ENCODE measurements at places on chromosomes 16 and 17. TPM values are rescaled to one million over a fixed set of nuclear protein-coding genes. Genes with fewer than 3 reads are reported as not detected.
A peak's percentile ranks its signal among the peaks of the same experiment; 100 is the strongest.

The STX1B gene
- 8.7 TPM for total RNA-seq

The RSAD1 gene
- 35.7 TPM for total RNA-seq

The SOX9 gene
- 240 TPM for total RNA-seq

The KCNH6 gene
- total RNA-seq, result 0.99 TPM

DNA sequence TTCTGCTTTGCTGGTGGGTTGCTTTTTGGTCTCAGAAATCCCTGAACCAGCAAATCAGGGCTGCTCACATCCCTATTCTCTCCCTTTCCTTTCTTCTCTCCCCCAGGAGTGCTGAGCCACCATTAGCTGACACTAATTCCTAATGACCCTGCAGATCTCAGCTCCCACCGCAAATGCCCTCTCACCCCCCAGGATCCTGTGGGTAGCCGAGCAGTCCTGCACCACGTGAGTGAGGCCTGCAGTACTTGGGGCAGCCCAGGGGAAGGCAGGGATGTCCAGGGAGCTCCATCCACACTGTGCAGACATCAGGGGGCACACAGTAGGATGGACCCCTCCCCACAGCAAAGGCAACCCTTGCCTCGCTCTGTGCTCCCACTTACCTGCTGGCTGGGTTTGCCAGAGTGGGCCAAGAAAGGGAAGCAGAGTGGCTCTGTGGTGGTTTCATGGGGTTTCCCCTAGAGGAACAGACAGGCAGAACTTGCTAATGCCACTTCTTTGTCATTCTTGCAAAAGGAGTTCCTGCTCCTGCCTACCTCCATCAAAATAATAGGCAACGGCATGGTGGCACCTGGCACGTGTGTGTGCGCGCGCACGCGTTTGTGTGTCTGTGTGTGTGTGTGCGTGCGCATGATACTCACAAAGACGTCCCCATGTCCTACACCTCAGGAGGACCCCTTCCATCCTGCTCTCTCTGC, 135.6 kb downstream of the GAS7 start:
- H3K4me1 ChIP-seq, result no peaks in the 10 kb centered on the region
- no peak overlapping the region for H3K27ac ChIP-seq
- no peaks in the 10 kb centered on the region for H3K27me3 ChIP-seq
- no peak overlapping the region for H3K4me3 ChIP-seq
- no peak for DNase-seq

GRCh38 chr16:89828199-89828869, at the start of gene SPIRE2:
TSS of gene SPIRE2 (plus strand) at chr16:89828475. CDS start at chr16:89828551, 76 bp downstream.
- H3K36me3 ChIP-seq, result no peaks in the 10 kb centered on the region
- H3K4me1 ChIP-seq, result peaks cover 11% of the 10 kb centered on the region
- peak within 1 kb of the TSS; percentile 63 for H3K27ac ChIP-seq
- H3K27me3 ChIP-seq, result no peaks in the 10 kb centered on the region

DNA sequence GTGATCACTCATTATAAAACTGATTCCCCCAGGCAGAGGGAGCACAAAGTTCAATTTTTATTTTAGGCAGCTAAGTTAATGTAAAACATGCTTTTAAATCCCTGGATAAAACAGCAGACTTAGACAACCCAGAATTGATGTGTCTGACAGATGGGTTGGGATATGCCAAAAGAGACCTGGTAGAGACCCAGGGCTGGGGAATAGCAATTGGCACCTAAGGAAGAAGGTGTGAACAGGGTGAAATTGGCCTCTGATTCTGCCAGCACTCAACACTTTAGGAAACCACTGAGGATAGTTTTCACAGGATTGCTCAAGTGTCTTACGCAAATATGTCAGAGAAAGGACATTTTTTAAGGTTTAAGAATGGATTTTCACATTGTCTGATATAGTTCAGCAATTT, 938.2 kb upstream of the CDH8 start:
- H3K4me1 ChIP-seq, result no peaks in the 10 kb centered on the region
- no peak overlapping the region for H3K27ac ChIP-seq
- no peaks in the 10 kb centered on the region for H3K27me3 ChIP-seq
- no peak overlapping the region for H3K4me3 ChIP-seq
- DNase-seq, result no peak
- H3K36me3 ChIP-seq, result no peaks in the 10 kb centered on the region

DNA sequence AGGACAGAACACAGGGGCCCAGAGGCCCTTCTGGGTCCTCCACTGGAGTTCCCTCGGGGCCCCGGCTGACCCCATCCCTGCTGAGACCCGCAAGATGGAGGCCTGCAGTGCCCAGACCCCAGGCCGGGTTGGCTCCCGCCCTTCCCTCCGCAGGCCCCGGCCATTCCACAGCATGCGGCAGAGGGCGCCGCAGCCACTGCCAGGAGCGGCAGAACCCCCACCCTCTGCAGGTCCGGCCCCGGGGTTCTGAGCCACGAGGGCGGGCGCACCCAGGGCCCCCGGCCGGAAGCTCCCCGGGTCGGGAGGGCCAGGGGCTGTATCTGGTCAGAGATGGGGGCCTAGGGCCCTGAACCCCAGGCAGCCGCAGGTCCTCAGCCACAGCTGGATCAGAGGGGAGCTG, 2.4 kb upstream of the PERCC1 start:
- no peaks in the 10 kb centered on the region for H3K27me3 ChIP-seq
- H3K4me1 ChIP-seq, result peaks cover 12% of the 10 kb centered on the region
- no peaks in the 10 kb centered on the region for H3K36me3 ChIP-seq
- H3K4me3 ChIP-seq, result no peak overlapping the region
- H3K27ac ChIP-seq, result no peak overlapping the region
- DNase-seq, result no peak

- no peaks in the 10 kb centered on the region for H3K36me3 ChIP-seq
- H3K27ac ChIP-seq, result no peak overlapping the region
- no peaks in the 10 kb centered on the region for H3K27me3 ChIP-seq
- DNase-seq, result no peak
- H3K4me1 ChIP-seq, result no peaks in the 10 kb centered on the region
Observed at GRCh38 chr16:71852561-71852960, 6.8 kb downstream of the ATXN1L start.

DNA sequence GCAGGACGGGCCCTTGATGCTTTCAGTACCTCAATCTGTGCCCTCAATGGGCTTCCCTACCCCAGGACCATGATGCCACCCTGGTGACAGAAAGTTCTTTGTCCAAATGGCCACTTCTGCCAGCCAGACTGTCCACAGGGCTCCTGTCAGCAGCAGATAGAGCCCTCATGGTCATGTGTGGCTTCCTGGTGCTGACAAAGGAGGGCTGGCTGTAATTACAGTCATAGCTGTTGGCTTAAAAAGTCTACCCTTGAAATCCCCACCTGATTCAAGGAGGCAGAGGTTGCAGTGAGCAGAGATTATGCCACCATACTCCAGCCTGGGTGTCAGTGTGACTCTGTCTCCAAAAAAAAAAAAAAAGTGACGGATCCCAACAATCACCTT, 3.3 kb downstream of the TRPV2 start:
- H3K4me1 ChIP-seq, result peaks cover 5% of the 10 kb centered on the region
- H3K36me3 ChIP-seq, result no peaks in the 10 kb centered on the region
- H3K4me3 ChIP-seq, result no peak overlapping the region
- no peaks in the 10 kb centered on the region for H3K27me3 ChIP-seq

DNA sequence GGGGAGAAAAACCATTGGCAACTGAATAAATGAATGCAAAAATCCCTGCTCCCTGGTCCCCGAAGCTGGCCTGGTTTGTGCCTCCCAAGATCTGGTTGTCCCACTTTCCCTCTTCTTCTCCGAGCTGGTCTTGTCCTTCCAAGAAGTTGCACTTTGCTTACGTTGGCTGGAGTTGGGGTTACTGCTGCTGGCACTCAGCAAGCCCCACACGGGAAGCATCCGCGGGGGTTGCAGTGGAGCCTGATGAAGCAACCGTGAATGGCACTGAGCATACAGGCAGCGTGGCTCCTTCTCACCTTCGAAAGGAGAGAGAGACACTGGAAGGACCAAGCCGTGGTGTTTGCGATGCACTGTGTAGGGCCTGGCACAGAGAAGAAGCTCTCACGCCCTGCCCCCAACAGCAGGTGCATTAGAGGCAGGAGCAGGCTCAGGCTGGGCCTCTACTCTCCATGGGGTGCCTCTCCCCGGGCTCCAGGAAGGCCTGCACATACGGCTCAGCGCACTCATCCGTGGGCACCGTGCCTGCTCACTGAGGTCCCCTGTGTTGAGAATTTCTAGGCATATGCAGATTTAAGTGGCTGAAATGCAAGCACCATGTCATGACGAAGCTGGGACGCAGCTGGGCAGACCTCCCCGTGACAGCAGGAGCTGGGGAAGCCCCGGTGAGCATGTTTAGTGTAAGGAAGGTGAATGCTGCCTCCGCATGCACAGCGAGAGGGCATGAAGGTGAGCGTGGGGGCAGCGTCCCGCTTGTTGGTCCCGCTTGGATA, 12.1 kb downstream of the CA5A start:
- DNase-seq, result no peak
- no peak overlapping the region for H3K27ac ChIP-seq
- H3K36me3 ChIP-seq, result no peaks in the 10 kb centered on the region
- H3K27me3 ChIP-seq, result no peaks in the 10 kb centered on the region
- no peak overlapping the region for H3K4me3 ChIP-seq

All from testis (tissue), 5 donors.